Activated naive CD8-positive, alpha-beta T cell treated with anti-CD3 and anti-CD28 coated beads, Interleukin-2, amount 10 ng/mL, durations not matched to agents 7 days and 5 days (primary cell): ENCODE measurements at places on chromosomes 16 and 17. TPM values are rescaled to one million over a fixed set of nuclear protein-coding genes. Genes with fewer than 3 reads are reported as not detected.

Gene WNT9B
- not detected for total RNA-seq

Gene AANAT
- not detected for total RNA-seq

Gene OR1F1
- total RNA-seq = not detected

Gene NETO2
- 0.91 TPM for total RNA-seq

Gene KRT17
- not detected for total RNA-seq

Gene IKZF3
- 83.5 TPM for total RNA-seq

Gene TP53TG3F
- total RNA-seq = not detected

Gene ABCA3
- 7.8 TPM for total RNA-seq

Gene CCDC200
- 0.45 TPM for total RNA-seq

Gene CLCN7
- total RNA-seq = 69.7 TPM

Gene KRTAP17-1
- total RNA-seq = not detected

Gene RHBDL3
- total RNA-seq = 0.88 TPM
